Osteocyte (in vitro differentiated cells): ENCODE measurements at places on chromosomes 16 and 17. TPM values are rescaled to one million over a fixed set of nuclear protein-coding genes. Genes with fewer than 3 reads are reported as not detected.

The TMEM204 gene
- total RNA-seq: 13.5 and 14.5 TPM in 2 replicates

The ZPBP2 gene
- total RNA-seq: not detected in 2 replicates

The AURKB gene
- 13.3 and 15.7 TPM in 2 replicates for total RNA-seq

The RGS9 gene
- total RNA-seq: 4.0 and 6.5 TPM in 2 replicates

The IGFALS gene
- total RNA-seq: 0.34 and 0.43 TPM in 2 replicates
